ENCODE measurements at places on chromosomes 6 and 20. TPM values are rescaled to one million over a fixed set of nuclear protein-coding genes. Genes with fewer than 3 reads are reported as not detected.
A peak's percentile ranks its signal among the peaks of the same experiment; 100 is the strongest.

GPLD1 gene
- 4.1 TPM for total RNA-seq

NKX2-2 gene
- 0.33 TPM for total RNA-seq

GRCh38 chr20:38104285-38104684 lies 60.8 kb downstream of the TGM2 start:
- DNase-seq, result no peak

- no peak for DNase-seq
These were observed 10.4 kb downstream of the FBXL4 start for GRCh38 chr6:98937351-98937750.

DNA sequence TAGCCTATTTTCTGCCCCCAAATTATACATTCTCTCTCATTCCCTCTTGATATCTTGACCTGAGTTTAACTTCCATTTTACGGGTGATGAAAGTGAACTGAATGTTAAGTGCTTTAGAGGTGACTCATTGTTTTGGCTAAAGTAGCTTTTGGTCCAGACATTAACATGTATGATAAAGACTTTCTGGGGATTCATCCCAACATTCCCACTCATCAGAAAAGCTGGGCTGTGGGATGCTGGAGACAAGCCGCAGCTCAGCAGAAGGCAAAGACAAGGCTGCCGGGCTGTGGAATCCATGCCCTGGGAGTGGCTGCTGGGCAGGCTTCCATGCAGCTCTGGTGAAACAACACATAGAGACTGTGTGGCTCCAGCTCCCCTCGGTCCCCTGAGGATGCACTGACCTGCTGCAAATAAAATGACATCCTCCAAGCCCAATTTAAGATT lies 89.9 kb upstream of the SYNDIG1 start:
- peak; percentile 94 for DNase-seq

MANEA gene
- total RNA-seq, result 10.5 TPM

SNX14 gene
- total RNA-seq, result 77.0 TPM

ASIP gene
- total RNA-seq, result not detected

GRCh38 chr6:54291146-54291545 lies 17.1 kb upstream of the TINAG start:
- no peak for DNase-seq
